AG10803 (cell line): ENCODE measurements at places on chromosomes 3 and 15.

- no peak for DNase-seq
Observed at GRCh38 chr3:26428992-26429391, 193.6 kb upstream of the LRRC3B start.

- no peak for DNase-seq
Observed at GRCh38 chr15:64164436-64164835, 1.6 kb upstream of the PPIB start.

DNA sequence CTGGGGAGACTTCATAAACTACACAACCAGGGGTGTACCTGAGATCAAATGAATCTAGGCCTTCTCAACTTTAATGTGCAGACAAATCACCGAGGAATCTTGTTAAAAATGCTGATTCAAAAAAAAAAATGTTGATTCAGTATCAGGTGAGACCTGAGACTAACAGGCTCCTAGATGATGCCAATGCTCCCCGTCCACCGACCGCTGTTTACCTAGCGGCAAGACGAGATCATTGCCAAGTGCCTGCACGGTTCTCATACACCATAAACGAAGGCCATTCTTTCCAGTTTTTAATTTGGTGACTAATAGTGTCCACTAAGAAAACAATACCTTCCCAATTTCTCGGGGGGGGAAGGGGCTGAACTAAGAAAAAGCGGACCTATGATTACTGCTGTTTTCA is 2.5 kb upstream of the FSIP1 start:
- DNase-seq = no peak

GRCh38 chr3:4959180-4959579 is 20.1 kb upstream of the BHLHE40 start:
- no peak for DNase-seq

GRCh38 chr3:71728632-71729342 is 3.6 kb upstream of the EIF4E3 start:
- DNase-seq = no peak

DNA sequence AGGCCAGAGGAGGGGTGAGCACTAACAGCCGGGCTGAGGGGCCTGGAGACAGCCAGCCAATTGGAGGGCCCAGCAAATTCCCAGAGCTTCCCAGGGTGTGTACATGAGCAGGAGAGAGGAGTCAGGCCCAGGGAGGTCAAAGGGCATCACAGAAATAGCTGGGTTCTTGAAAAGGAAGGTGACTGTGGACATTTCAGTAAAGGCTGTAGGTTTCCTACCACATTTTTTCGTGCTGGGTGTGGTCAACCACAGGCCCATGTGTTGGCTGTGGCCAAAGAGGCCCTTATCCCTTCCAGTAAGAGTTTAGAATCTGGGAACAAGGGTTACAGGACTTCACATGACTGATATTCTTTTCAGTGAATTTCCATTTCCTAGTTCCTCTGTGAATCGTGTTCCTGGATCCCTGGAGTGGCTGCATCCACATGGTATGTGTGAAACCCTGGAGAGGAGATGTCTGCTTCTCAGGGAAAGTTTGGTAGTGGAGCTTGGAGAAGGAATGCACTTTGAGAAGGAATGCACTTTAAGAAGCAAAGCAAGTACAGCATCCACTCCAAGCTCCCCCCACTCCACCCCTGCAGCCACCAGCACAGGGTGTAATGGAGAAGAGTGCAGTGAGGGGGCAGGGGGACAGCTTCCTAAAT is 73.2 kb upstream of the HEG1 start:
- DNase-seq = peak; percentile 97
